ENCODE measurements at places on chromosomes 1 and 21.

DNA sequence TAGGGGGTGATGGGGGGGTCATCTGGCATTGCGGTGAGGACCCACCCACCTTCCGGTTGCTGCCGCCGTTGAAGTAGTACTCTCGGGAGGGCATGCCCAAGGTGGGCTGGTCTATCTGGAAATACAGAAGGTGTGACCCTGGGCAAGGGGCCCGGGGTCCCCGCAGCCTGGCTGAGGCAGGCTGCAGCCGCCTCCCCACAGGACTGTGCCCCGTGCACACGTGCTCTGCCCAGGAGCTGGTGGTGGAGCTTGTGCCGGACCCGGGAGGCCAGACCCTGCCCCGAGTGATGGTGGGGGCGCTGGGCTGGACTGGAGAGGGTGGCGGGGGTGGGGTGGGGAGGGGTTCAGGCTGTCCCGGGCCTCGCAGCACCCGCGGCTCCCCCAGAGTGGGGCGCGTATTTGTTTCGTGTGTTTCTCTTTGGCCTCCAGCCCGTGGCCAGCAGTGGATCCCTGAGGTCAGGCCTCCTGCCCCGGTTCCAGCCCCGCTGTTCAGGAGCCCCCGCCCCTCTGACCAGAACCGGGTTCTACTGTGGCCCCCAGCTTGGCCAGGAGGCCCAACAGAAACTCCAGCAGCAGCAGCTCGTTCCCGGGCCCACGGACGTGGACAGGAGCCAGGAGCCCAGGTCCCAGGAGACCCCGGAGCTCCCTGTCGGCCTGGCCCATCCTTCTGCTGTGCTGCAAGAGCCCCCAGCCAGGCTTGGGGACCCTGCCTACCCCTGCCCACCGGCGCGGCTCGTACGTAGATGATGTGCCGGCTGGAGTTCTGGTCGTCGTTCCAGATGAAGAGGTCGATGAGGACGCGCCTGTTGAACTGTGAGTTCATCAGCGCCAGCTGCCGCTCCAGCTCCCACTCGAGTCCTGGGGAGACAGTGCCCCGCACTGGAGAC, 19.2 kb downstream of the PRXL2B start:
- no peak for DNase-seq

DNA sequence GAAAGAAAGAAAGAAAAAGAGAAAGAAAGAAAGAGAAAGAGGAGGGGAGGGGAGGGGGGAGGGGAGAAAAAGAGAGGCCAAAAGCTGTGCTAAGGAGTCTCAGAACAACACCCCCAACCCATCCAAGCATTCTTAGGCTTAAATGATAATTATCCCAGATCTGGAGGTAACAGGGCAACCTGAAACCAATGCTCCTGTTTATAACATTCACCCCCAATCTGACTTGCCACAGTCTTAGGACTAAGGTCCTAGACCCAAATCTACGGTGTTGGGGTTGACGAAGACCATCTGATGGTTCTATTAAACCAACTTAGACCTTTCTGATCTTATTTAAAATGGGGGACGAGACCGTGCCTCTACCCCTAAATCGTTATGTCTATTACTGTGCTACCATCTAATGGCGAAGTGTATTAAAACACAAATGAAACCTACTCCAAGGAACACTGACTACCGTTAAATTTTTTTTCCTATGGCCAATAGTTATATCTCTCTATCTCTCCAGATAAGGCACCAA, 119.3 kb upstream of the CDC42BPA start:
- peak; percentile 36 for DNase-seq

DNA sequence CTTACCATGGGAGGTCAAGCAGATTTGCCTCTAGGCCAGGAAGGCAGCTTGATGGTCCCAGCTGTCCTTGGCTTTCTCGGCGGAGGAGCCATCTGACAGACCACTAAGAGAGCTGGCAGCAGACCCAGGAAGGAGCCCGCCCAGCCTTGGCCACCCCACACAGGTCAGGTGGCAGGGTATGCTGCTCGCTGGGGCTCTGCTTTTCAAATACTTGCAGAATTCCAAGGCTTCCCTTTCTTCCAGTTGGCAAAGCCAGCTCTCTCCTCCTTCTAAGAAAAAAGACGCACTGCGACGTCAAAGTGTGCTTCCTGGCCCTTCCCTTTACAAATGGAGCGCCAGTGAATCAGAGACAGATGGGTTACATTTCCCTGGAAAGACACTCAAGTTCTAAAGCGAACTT, 229.4 kb downstream of the CACNA1E start:
- DNase-seq = no peak

GRCh38 chr21:14538483-14538882, 7.6 kb downstream of the SAMSN1 start:
- DNase-seq = no peak

DNA sequence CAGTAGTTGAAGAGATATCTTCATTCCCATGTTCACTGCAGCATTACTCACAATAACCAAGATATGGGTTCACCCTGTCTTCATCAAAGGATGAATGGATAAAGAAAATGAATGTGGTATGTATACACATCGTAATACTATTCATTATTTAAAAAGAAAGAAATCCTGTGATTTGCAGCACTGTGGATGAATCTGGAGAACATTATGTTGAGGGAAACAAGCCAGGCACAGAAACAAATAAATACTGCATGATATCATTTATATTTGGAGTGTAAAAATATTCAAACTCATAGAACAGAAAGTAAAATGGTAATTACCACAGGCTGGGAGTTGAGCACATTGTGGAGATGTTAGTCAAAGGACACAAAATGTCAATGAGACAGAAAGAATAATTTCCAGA, 977.2 kb downstream of the AMY1C start:
- no peak for DNase-seq

- no peak for DNase-seq
Measured at GRCh38 chr1:13756557-13757315, 56.7 kb downstream of the PRDM2 start.

- no peak for DNase-seq
Measured at GRCh38 chr1:185425163-185425562, 108.1 kb upstream of the IVNS1ABP start.

- DNase-seq = no peak
Measured at GRCh38 chr1:103779932-103780331, 30.2 kb downstream of the AMY1C start.

DNA sequence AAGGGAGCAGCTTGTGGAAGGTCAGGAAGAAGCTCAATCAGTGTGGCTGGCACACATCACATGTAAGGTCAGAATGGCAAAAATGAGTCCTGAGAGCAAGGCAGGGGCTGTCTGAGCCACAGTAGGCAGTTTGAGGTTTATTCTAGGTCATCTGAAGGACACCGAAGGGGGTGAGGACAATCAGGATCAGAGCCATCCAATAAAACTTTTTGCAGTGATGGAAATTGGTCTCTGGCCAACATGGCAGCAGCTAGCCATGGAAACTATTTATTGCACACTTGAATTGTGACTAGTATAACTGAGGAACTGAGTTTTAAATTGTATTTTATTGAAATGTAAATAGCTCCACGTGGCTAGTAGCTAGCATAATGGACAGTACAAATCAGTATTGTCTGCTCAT, 97.0 kb upstream of the CACNA1E start:
- no peak for DNase-seq

- DNase-seq = no peak
Measured at GRCh38 chr21:46007492-46007868, 25.9 kb downstream of the COL6A1 start.

DNA sequence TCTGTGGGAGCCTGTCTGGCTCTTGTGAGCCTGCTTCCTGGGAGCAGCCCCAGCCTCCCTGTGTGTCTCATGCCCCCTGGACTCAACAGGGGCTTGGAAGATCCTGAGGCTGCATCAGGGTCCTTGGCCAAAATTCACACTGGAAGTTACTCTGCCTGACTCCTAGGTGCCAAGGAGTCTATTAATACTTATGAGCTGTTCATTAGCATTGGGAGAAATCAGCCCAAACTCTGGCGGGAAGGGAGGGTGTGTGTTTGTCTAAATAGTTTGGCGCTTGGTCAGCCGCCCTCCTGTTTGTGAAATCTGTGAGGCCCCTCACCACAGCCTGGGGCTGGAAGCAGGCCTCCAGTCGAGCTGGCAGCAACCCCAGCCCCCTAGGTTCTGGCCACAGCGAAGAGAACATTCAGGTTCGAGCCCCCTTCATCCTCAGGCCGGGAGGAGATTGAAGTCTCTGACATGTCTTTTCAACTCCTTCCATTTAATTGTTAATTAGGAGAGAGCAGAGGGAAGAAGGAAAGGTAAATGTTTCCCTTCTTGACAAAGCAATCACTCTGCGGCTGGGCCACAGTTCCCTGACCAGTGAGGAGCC, 82.1 kb upstream of the F3 start:
- no peak for DNase-seq

DNA sequence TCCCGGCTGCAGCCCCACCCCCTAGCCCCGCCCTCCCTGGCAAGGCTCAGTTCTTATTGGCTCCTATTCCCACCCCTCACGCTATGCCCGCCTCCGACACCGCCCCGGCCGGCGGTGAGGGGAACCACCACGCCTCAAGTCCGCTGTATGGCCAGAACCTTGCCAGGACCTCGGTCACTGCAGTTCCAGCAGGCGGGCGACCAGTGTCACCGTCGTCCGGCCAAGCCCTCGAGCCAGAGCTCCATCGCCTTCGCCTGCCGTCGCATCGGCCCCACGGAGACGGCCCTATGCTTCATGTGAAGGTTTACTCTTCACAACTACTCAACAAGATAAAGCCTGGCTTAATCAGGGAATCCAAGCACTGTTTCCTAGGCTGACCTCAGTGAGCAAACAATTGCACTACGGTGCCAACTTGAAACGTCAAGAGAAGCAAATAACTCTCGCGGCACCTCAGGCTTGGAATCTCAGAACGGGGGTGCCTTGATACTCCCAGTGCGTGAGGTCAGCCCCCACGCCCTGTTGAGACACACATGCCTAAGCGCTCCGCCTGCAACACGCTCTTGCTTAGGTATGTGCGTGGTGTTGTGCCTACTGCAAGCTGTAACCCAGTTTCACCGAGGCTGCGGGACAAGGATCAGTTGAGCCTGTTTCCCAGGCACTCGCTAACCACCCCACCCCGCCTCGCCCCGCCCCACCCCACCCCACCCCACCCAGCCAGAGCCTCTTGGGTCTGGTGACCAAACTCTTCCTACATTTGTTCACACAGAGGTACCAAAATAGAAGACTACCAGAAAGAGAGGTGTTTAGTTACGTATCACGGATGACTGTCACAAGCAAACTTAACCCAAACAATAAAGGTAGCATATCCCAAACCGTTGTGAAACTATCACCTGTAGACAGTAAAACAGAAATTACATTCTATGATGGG, 498 bp upstream of the DENND2C start:
- peak; percentile 53 for DNase-seq

- no peak for DNase-seq
Measured at GRCh38 chr1:95640746-95641145, 406.7 kb downstream of the RWDD3 start.

- no peak for DNase-seq
Measured at GRCh38 chr1:65289449-65289848, 19.9 kb upstream of the DNAJC6 start.

DNA sequence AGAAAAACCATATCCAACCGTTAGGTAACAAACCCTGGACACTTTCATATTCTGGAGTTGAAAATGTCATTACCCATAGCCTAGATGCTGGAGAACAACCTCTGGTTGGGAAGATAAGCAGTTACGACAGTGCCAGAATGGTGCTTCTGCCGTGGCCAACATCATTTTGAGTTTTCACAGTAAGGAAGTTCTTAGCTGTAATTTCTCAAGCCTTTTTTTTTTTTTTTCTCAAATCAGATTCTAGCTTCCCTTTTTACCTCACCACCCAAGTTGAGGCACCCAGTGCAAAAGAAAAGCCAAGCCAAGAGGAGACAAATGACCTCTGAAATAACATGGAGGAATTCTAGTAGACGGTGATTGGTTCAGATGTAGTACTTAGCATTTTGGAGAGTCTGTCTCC, 21.8 kb downstream of the PPT1 start:
- no peak for DNase-seq

- DNase-seq = no peak
Measured at GRCh38 chr1:235342471-235342870, 14.1 kb downstream of the GGPS1 start.

DNA sequence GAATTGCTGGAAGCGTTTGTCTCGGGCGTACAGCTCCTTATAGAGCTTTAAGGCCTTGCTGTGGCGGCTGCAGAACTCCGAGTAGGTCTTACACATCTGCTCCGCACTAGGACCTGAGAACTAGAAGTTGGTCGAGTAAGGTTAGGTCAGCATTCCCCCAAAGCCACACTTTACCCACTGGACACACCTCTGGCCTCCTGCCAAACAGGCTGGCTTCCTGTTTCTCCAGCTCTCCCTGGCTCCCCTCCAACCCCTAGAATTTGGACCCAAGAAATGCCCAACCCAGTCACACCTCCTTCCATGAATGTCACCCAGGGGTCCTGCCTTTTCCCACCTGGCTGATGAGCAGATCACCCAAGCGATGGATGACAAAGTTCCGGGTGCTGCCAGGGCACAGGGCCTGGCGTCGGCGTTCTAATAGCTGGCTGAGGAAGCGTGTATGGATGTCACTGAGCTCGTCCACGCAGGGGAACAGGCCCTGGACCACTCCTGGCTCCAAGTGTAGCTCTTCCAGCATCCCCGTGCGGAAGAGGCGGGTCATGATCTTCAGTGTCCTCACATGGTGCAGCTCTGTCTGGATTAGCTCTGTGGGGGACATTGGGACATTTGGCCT, 15.6 kb downstream of the ARHGEF2 start:
- no peak for DNase-seq

GRCh38 chr21:28752131-28752530, 240.5 kb downstream of the LTN1 start:
- DNase-seq = no peak

DNA sequence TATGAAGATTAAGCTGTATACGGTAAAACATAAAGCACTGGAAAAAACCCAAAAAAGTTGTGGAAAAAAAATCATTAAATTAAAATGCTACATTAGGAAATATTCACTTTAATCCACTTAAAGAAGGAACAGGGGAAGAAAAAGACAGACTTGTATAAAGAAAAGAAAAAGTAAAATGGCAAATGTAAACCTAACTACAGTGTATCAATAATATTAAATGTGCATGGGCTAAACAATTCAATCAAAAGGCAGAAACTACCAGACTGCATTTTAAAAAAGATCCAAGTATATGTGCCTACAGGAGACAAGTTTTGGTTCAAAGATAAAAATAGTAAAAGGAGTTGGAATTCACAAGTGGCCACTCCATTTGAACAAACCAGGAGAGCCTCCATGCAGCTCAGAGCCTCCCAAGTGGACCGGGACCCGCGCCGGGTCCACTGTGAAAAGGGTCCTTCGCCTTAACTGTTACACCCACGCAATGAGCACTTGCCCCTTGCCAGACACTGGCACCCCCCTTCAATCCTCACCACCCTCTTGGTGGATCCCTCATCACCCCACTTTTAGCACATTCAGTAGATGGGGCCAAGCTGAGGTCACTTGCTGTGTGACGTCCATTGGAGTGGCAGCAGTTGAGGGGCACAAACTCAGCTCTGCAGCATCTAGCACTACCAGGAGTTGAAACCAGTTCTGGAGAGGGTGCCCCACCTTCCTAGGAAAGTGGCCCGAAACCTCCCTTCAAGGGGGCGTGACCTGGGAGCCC, 898 bp downstream of the C1orf174 start:
- DNase-seq = no peak

- peak; percentile 35 for DNase-seq
Measured at GRCh38 chr21:17462276-17462981, 50.4 kb upstream of the CXADR start.

All from pulmonary artery endothelial cell (primary cell).